Ammon's horn (tissue), 1 donor: ENCODE measurements at places on chromosomes 12 and 14.

DNA sequence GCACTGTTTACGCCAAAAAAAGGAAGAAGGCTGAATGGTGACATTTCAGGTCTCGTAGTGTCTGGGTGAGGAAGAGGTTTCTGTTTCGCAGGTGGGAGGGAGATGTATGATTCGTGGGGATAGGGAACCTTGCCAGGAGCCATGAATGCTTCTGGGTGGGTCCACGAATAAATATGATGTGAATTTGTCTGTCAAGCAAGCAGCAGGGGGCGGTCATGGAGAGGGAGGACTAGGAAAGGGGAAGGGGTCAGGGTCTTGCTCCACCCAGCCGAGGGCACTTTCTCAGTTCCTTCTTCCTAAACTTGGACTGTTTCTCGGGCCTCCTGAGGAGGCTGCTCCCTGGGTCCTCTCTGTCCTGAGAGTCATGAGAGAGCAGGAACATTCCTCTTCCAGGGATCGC lies 72.5 kb downstream of the LGMN start:
- DNase-seq = no peak

DNA sequence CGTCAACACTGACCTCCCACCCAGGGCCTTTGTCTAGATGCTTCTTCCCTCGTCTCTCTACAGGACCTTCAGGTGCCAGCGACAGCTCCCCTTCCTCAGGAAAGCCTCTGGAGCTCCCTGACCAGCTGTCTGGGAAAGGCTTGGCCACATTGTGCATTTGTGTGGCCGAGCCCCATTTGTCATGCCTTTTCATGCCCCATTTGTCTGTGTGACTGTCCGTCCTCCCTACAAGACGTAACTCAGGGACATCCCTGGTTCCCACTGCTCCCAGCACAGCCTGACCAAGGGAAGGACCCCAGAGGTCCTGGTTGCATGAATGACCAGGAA lies 23.8 kb downstream of the ZFYVE21 start:
- DNase-seq = no peak

DNA sequence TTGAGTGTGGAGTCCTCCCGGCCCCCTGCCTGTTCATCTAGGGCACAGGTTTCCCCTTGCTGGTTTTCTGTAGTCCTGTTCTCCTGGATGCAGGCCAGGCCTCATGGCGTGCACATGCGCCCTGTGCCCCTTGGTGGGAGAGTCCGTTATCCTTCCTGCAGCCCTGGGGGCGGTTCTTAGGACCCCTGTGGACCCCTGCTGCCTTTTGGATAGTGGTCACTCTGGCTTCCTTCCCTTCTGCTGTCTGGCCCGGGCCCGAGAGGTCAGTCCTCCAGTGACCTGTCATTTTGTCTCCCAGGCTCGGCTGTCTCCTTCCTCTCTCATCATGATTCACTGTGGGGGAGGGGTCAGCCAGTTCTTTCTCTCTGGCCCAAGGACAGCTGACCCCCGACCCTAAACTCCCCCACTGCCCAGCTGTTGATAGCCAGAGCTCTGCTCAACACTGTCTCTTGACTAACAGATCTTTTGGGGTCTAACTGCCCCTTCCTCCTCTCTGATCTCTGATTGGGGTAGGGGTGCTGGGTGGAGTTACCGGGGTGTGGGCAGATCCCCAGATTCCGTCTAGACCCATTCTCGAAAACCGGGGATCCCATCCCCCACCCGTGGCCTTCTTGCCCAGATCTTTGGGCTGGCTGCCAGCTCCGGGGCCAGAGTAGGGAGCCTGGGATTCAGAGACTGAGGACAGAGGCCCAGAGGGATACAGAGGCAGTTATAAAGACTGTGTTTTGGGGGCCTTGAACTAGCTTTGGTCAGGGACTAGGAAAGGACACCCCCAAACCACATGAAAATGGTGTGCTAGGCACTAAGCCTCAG lies 7.0 kb downstream of the CCND2 start:
- no peak for DNase-seq

- no peak for DNase-seq
Observed at GRCh38 chr12:238736-239398, 23.8 kb downstream of the SLC6A13 start.

DNA sequence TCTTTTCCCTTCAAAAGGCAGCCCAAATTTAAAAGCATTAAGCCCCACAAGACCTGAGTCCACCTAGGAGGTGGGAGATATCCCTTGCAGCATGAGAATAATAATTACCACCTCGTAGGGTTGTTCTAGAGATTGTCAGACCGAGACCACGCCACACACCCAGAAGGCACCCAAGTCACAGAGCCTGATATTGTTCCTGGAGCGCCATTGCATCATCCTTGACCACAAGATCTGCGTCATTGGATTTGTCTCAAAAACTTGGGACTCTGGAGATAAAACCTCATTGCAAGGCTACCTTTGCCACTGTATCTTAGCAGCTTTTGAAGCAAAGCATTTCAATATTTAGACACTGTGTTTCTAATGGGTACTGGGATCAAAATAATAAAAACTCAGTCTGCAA lies 29.4 kb upstream of the PPP2R5C start:
- DNase-seq = no peak

DNA sequence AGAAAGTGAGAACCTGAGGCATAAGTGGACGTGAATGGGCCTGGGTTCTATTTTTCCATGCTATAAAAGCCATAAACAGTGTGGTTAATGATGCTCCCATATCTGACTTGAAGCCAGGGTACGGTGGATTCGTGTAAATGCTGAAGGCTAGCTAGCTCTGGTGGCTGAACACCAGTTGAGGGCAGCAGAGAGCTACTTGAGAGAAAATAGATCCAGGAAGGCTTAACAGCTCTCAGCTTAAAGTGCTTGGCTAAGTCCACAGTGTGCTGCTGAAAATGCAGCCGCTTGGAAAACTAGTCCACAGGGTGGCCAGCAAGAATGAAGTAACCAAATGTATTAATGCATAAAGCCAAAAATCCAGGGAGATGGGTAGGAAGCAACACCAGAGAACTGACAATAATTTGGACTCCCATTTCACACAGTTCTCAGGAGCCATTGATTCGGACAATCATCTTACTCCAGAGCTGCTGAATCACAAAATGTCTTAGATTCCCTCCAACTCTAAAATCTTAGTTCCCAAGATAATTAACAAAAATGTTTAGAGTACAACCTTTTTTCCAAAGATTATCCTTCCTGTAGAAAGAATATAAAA lies 15.0 kb upstream of the FOXG1 start:
- DNase-seq = peak; percentile 81

- peak; percentile 24 for DNase-seq
Observed at GRCh38 chr14:32697704-32698103, 241.0 kb upstream of the NPAS3 start.

DNA sequence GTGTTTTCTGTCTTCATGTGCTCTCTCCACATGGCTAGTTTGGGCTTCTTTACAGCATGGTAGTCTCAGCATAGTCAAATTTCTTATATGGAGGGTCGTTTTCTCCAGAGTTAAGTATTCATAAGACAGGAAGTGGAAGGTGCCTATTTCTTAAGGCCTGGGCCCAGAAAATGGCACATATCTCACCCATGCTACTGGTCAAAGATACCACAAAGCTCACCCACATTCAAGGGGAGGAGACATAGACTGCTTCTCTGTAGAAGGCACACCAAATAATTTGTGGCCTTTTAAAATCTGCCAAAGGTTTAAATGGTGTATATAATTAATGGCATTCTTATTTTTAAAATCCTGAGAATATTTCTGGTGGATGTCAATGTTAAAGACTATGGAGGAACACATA lies 44.8 kb downstream of the CCDC91 start:
- no peak for DNase-seq

- no peak for DNase-seq
Observed at GRCh38 chr12:91937009-91937408, 208.6 kb downstream of the BTG1 start.

GRCh38 chr12:124053851-124054250 lies 80.8 kb downstream of the ZNF664 start:
- DNase-seq = peak; percentile 87

DNA sequence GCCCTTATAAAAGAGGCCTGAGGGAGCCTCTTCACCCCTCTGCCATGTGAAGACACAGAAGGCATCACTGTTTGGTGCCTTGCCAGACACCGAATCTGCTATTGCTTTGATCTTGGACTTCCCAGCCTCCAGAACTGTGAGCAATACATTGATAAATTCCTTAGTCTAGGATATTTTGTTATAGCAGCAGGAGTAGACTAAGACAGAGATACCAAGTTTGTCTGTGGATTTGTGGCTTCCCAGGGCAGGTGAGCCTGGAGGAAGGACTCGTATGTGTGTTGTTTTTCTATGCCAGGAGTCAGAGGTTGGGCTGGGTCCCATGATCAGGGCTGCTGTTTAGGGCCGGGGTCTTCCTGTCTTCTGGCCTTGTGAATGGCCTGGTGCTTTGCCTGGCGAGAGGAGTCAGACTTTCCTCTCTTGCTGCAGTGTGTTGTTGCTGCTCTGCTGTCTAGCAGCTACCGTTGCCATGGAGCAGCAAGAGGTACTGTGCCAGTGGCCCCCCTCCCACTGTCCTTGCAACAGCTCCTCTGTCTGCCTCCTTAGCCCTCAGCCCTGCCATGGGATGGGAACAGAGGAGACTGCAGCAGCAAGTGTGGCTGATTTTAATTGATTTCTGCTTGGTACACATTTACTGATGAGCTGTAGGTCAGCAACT lies 111.2 kb downstream of the CHST11 start:
- peak; percentile 78 for DNase-seq

DNA sequence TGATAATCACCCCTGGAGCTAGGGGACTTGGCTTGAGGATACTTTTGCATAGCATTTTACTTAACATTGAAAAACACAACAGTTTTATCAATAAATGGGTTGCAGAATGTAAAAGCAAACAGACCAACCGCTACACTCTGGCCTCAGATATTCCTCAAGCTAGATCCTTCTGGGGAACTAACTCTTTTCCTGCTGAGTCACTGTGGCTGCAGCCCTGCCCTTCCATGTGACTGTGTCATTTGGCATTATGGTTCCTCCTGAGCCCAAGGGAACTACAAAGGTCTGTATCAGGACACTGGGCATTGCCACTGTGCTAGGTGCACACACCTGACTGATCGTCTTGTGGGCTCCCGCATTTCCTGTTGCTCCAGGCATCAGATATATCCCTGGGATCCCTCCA lies 56.6 kb downstream of the TTC9 start:
- no peak for DNase-seq

GRCh38 chr12:30782316-30783173 lies 27.8 kb upstream of the CAPRIN2 start:
- no peak for DNase-seq

- peak; percentile 50 for DNase-seq
Observed at GRCh38 chr12:100826323-100826722, 31.7 kb downstream of the ANO4 start.

- no peak for DNase-seq
Observed at GRCh38 chr12:64800640-64801039, 23.8 kb upstream of the TBC1D30 start.

- no peak for DNase-seq
Observed at GRCh38 chr12:67070307-67070600, 198.9 kb upstream of the CAND1 start.

DNA sequence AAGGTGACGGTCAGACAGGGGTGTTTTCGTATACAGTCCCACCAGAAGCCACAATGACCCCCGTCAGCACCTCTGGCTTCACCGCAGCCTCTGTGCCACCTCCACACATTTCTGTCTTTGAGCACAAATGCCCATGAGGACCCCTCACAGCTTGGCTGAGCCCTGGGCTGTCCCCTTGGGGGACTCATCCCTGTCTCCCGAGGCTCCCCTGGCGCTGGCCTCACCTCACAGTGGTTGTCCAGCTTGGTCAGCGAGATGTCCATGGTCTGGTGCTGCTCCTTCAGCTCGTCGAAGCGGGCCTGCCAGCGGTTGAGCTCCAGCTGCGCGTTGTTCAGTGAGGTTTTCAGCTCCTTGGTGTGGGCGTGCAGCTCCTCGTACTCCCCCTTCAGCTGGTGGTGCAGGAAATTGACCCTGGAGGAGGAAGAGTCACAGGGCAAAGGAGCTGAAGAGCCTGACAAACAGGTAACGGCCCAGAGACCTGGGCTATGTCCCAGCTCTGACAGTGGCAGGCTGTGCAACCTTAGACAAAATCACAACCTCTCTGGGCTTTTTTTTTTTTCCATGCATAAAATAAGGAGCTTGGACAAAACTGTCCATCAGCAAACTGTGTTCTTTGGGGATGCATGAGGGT lies 52.7 kb upstream of the GPR68 start:
- no peak for DNase-seq

GRCh38 chr12:72323881-72324280 lies 51.7 kb downstream of the TRHDE start:
- DNase-seq = no peak

GRCh38 chr14:72617391-72618031 lies 276.4 kb downstream of the DPF3 start:
- peak; percentile 21 for DNase-seq

DNA sequence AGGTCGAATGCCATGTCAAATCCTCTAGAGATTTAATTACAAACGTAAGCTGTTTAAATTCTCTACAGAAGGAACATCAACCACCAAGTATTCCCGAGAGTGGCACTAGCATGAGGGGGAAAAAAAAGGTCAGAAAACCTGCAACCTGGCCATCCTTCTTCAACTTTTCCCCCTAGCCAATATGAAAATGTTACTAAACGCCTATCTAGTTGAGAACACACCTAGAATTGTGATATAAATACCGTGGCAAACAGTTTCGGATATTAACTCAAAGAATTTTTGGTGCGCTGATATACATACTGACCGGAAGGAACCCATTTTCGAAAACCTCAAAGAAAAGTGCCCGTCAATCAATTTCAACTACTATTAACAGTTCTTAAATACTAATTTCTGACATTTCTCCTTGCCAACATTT lies 1.8 kb downstream of the HNRNPC start:
- DNase-seq = no peak

GRCh38 chr14:37865719-37866549 lies 270.5 kb downstream of the TTC6 start:
- DNase-seq = no peak

GRCh38 chr12:52792185-52793029 lies 3.5 kb downstream of the KRT3 start:
- DNase-seq = no peak

- DNase-seq = no peak
Observed at GRCh38 chr14:52267501-52268278, at the start of gene PTGDR. PTGDR (plus strand) TSS chr14:52267698; CDS start chr14:52267815, 117 bp downstream.

- no peak for DNase-seq
Observed at GRCh38 chr12:130945786-130946492, 7.8 kb upstream of the ADGRD1 start.

DNA sequence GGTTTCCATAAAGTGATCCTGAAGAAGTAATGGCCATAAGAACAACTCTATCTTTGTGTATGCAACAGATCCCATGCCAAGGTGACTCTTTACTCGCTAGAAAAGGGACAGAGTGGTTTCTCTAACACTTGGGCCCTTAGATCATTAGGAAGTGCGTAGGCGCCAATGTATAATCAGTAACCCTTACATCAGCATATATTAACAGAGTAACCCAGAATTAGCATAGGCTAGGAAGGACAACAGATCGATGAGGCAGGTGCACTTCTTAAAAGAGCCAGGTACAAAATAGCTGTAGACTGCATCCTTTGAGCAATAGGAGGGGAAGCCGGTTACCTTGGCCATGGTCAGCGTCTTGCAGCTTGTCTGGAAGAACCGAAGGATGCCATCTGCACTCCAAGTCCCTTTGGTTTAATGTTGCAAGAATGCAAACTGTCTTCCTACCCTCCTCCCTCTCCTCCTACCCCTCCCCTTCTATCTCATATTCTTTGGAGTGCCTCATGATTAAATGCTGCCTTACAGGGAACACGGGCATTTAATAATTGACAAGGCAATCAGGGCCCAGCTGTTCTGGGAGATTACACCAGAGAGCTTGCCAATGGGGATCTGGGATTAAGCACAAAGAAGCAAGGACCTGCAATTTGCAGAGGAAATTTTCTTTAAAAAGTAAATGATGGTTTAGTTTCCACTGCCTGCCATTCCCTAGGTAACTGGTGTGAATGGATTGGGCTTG lies 8.0 kb downstream of the GSG1 start:
- DNase-seq = no peak

- no peak for DNase-seq
Observed at GRCh38 chr12:52587563-52587962, 13.7 kb downstream of the KRT72 start.
